ENCODE measurements at places on chromosomes 7 and 10.

DNA sequence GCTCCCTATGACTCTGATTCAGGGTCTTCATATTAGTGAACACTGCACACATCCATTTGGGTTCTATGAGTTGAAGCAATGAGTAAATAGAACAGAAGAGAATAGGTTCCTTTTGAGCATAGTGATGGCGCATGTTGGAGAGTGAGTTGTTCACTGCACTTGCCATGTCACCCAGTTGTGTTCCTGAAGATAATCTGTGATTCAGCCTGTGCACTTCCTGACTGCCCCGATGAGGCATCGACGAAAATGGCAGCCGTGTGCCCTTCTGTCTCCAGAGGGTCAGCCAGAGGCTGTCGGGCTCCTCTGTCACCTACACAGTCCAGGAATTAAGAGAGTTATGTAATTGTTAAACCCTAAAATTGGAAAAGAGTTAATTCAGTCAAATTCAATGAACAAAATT, 94.7 kb downstream of the GALNT11 start:
- DNase-seq: no peak

DNA sequence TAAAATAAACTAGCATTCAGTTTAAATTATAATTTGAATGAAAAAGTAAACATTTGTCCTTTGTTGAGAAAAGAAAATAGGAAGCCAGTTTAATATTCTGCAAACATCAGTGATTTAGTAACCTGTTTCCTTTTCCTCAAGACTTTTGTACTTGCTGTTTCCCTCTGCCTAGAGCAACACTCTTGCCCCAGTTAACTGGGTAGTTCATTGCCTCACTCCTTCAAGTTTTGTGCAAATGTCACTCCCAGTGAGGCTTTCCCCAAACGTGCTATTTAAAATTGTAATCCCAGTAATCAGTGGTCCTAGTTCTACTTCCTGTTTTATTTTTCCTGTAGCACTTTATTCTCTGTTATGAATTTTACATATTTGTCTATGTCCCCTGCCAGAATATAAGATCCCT, 23.8 kb downstream of the DLD start:
- DNase-seq: no peak

GRCh38 chr7:50310956-50311355, 6.4 kb downstream of the IKZF1 start:
- no peak for DNase-seq

DNA sequence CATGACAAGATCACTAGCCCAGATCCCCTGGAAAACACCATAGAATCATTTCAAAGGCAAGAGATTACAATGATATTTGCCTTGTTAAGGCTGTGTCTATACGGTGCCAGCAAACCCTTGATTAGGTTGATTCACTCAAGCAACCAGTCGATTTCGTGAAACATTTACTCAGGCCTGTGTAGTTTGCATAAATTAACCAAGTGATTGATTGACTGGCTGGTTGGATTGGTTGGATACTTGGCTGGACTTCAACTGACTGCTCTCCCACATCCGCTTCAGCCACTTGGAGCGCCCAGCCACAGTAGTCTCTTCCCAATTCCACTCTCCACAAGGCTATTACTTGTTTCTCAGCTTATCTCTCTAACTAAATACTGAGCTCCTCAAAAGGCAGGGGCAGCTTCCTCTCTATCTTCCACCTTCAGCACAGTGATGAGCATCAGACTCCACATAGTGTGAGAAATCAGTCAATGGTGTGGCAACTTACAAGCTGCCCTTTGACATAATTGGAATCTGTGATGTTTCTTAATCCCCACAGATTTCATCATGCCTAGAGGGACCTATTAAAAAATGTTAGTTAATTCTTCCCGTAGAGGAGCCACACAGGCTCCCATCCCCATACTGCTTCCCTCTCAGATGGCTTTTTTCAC, 217.4 kb downstream of the GRM8 start:
- DNase-seq: no peak

- DNase-seq: no peak
Observed at GRCh38 chr7:81280531-81280930, 361.7 kb upstream of the SEMA3C start.

GRCh38 chr10:133476641-133476990, 22.9 kb downstream of the SCART1 start:
- DNase-seq: no peak

GRCh38 chr10:68327889-68328786, 3.7 kb upstream of the HNRNPH3 start:
- DNase-seq: peak; percentile 78

DNA sequence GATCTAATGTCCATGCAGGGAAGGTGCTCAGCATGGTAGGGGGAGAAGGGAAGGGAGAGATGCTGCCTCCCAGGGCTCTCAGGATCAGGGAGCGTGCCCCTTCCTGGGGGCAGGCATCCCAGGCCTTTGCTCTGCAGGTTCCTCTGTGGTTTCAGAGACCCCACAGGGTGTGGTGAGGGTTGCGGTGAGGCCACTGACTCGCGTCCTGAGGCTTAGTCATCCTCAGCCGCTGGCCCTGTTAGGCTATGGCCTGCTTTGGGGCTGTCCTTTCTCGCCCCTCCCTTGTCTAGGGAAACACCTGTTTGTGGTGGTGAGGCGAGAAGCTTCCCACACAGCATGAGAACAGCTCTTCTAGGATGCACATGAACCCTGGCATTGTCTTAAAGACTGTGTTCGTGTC, 558.3 kb upstream of the FOXK1 start:
- no peak for DNase-seq

GRCh38 chr7:104530251-104530650, 201.8 kb downstream of the LHFPL3 start:
- DNase-seq: no peak

DNA sequence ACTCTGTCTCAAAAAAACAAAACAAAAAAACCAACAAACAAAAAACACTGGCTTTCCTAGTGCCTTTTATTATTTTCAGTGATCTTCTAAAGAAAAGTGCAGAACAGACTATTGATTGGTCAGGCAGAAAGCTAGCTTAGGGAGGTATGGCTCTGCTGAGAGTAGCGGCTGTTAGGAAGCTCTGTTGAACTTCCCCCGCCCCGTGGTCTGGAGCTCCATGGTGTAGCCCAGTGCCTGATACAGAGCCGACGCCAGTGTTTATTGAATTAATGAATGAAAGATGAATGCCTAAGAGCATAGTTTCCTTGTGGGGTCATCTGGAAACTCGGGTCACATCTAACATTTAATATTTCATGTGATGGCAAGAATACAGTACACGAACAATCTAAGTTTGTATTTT, 90.5 kb upstream of the ARMC3 start:
- no peak for DNase-seq

- DNase-seq: no peak
Observed at GRCh38 chr7:88328787-88329186, 22.1 kb upstream of the STEAP4 start.

- DNase-seq: no peak
Observed at GRCh38 chr10:19416164-19416563, 367.6 kb downstream of the MALRD1 start.

DNA sequence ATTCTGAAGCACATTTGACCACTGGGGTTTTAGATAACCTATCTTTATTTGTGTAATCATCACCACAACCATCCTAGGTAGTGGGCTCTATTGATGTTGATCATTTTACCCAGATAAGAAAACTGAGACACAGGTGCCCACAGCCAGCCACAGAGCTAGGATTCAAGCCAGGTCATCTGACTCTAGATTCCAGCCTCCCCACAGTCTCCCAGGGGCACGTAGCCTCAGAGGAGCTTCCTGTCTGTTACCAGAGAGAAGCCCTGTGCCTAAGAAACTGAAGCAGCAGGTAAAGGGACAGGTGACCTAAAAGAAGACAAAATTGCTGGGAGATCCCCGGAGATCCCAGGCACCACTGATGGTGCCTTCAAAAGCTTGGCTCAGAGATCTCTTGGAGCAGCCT, 55.8 kb downstream of the ALOX5 start:
- no peak for DNase-seq

- DNase-seq: no peak
Observed at GRCh38 chr7:106119719-106120118, 7.6 kb upstream of the SYPL1 start.

DNA sequence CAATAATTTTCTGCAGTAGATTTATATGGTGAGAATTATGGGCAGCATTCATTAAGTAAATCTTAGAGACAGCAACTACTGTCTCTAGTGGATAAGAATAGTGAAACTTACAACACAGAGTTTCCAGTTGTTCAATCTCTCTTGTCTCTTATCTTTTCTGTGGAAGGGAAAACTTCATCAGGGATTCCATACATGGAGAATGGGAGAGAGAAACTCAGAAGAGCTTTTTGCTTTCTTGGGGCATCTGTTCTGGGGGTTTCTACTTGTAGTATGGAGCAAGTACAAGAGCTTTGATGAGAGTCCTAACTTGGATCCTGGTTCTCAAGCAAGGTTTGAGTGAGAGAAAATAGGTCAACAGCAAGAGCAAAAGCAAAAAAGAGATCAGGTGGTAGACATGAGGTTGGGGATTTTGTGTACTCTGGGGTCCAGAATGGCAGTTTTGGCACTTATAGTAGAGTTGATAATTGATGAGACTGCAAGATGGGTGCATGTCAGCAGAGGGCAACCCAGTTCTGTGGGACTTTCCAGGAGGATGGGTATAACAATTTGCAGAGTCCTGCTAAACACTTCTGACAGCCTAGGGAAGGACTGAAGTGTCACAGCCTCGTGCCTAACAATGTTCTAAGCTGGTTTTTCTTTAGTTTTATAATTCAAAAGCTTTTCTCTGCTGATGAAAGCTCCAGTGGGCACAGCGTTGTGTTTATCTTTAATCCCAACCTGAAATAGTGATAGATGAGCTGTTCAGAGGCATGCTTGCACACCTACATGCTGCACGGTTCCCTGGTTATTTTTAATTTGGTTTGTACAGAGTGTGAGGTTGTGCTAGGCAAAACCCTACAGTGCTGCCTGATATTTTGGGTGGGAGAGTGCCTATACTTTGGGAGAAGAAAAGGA, 32.0 kb upstream of the STRIP2 start:
- DNase-seq: no peak

DNA sequence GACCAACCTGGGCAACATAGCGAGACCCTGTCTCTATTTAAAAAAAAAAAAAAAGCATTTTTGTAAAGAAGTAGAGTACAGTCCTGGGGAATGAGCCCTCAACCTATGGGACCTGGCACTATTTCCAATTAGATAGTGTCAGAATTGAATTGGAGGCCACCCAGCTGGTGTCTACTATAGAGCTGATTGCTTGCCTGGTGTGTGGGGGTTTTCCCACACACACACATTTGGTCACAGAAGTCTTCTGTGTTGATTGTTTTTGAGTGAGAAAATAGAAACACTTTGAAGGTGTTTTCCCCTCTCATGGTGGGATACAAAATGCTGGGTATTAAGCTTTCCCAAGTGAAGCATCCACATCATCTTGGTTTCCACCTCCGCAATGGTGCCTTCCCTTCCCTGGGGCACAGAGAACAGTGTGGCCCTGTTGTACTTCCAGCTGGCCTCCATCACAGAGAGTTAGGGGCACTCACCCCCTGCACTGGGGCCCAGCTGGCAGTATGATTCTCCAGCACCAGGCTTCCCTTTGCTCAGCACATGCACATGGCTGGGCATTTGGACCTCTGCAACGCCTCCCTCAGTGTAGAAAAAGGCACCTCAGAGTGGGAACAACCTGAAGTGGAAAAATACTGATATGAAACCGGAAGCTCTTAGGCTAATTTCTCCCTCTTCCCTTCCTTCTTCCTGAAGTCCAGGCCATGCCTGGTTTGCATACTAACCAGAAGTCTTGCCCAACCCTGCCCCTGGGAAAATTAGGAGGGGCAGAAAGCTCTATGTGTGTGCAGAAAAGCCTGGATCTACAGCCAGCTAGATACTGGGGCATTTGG, 10.7 kb upstream of the NFKB2 start:
- DNase-seq: peak; percentile 44

DNA sequence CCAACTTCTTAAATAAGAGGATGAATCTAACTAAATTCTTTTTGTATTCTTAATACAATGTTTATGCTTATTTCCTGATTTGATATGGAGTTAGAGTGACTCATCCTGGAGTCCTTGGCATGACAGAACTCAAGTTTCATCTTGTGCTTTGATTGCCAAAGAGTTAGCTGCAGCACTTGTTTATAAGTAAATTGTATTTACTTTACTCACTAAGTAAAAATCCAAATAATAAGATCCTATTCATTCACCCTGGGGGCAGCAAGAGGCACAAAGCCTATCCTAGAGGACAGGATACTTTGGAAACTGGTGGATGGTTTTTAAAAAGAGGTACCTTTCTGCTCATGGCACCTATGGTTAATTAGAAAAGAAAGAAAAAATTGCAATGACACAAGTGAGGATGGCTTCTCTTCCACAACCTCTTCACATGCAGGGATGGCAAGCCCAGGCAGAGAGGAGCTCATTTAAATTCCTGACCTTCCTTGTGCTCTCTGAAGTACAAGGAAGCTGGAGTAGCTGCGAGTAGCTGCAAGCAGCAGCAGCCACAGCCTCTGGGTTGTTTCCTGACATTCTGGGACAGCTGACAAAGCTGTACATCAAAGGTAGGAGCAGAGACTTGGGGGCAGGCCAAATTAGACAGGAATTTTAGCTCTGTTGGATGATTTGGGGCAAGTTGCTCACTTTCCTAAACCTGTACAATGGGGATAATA, 28.5 kb upstream of the CROT start:
- peak; percentile 18 for DNase-seq

GRCh38 chr10:46284286-46285229, 2.2 kb upstream of the ANTXRL start:
- peak; percentile 86 for DNase-seq

- no peak for DNase-seq
Observed at GRCh38 chr10:35398355-35398754, 62.0 kb downstream of the CCNY start.

DNA sequence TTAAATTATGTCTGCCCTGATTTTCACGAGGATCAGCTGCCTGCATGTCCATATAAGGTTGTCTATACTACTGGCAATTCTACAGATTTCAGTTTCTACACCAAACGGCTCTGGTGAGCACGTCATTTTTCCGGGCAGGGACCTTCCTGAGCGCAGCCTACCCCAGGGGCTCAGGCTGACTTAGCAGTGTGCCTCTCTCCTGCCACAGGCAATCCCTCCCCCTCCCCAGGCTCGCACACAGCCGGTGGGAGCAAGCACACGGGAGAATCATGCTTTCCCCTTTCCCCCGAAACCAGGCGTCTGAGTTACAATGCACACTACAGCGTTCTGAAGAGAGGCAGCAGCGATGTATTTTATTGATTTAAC, 1.7 kb downstream of the KLF6 start:
- DNase-seq: peak; percentile 93

GRCh38 chr7:74006451-74007241, 21.3 kb upstream of the ELN start:
- peak; percentile 86 for DNase-seq

DNA sequence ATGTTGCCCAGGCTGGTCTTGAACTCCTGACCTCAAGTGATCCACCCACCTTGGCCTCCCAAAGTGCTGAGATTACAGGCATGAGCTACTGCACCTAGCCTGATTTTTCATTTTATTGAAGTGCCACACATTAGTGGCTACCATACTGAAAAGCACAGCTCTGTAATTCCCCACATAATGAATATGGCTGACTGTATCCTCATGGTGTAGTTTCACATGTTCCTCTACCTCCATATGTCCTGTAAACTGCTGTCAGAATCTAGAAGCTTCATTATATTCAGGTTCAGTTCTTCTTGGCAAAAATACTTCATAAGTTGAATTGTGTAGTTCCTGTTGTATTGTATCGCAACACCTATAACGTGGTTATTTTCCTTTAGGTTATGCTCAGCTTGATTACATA, 11.1 kb downstream of the JMJD1C start:
- DNase-seq: no peak
